T-helper 17 cell (primary cell): ENCODE measurements at places on chromosomes 5 and 9.

- DNase-seq = no peak
These were observed 215.1 kb upstream of the TRIM32 start for GRCh38 chr9:116471944-116472506.

- DNase-seq = no peak
These were observed 338.2 kb upstream of the ITGA1 start for GRCh38 chr5:52449516-52449915.

- DNase-seq = no peak
These were observed 93.0 kb upstream of the PAPPA start for GRCh38 chr9:116060631-116061030.

DNA sequence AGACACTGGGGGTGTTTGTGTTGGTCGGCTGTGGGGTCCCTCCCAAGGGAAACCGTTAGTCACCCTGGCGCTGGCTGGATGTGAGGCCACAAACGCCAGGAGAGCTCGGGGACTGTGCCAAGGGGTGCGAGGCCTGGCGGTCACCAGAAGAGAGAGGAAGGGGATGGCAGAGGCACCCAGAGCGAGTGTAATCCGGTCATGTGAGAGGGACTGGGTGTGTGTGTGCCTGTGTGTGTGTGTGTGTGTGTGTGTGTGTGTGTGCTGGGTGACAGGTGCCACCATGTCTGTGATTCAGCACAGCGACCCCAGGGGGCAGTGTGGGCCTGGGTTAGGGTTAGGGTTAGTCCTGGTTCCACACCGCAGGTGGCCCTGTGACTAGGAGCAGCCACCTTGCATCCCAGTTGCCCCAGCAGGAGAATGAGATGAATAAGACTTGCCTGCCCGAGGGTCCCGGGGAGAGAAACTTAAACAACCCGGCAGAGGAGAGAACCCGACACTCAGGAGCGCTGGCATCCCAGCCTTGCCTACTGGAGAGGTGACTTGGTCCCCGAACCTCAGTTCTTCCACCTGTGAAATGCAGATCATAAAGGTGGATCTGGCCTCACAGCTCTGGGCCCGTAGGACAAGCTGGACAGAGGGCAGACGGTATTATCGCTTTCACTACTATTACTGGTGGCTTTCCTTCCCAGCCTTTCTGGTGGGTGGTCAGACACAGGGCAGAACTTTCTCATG lies 1.4 kb upstream of the ADAMTSL2 start:
- DNase-seq = no peak

- no peak for DNase-seq
These were observed 22.2 kb downstream of the JAKMIP2 start for GRCh38 chr5:147760086-147760875.

DNA sequence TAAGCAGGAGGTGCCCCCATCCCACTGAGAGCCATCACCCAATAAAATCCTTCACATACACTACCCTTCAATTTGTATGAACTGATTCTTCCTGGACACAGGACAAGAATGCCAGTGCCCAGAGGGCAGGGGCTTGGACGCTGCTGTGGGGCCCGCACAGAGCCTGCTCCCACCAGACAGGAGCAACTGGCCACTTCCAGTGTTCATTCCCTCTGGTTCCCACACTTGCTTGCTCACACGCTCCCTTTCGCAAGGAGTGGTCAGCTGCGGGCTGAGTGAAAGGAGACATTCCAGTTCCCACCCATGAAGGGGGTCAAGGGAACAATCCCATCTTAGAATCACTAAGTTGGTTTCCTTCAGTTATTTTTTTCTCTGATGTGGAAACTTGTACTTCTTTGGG lies 314.5 kb upstream of the ACO1 start:
- DNase-seq = no peak
